ENCODE measurements at places on chromosomes 5 and 9. TPM values are rescaled to one million over a fixed set of nuclear protein-coding genes. Genes with fewer than 3 reads are reported as not detected.

BRINP1 gene
- total RNA-seq, result not detected

- H3K36me3 ChIP-seq, result no peaks in the 10 kb centered on the region
- no peak overlapping the region for H3K4me3 ChIP-seq
- H3K27me3 ChIP-seq, result peaks cover 16% of the 10 kb centered on the region
Observed at GRCh38 chr5:123178683-123179082, 89.6 kb downstream of the PRDM6 start.

CARD9 gene
- total RNA-seq, result 6.4 TPM

- H3K36me3 ChIP-seq, result no peaks in the 10 kb centered on the region
- no peak overlapping the region for H3K4me3 ChIP-seq
- ATAC-seq, result no peak
- H3K27me3 ChIP-seq, result peaks cover 18% of the 10 kb centered on the region
Observed at GRCh38 chr5:141867651-141868050, 10.6 kb downstream of the PCDH1 start.

- no peaks in the 10 kb centered on the region for H3K4me1 ChIP-seq
- no peaks in the 10 kb centered on the region for H3K36me3 ChIP-seq
- H3K4me3 ChIP-seq, result no peak overlapping the region
- no peak overlapping the region for H3K27ac ChIP-seq
- no peak for ATAC-seq
Observed at GRCh38 chr5:149666212-149666852, 63.8 kb upstream of the PPARGC1B start.

SPATA31A3 gene
- total RNA-seq, result not detected
